Neural crest cell (in vitro differentiated cells): ENCODE measurements at places on chromosomes 7 and 10.

- no peak for DNase-seq
Observed at GRCh38 chr10:13939391-13939790, 352.6 kb downstream of the PRPF18 start.

GRCh38 chr7:77454802-77455201 is 38.7 kb upstream of the GSAP start:
- DNase-seq = no peak

DNA sequence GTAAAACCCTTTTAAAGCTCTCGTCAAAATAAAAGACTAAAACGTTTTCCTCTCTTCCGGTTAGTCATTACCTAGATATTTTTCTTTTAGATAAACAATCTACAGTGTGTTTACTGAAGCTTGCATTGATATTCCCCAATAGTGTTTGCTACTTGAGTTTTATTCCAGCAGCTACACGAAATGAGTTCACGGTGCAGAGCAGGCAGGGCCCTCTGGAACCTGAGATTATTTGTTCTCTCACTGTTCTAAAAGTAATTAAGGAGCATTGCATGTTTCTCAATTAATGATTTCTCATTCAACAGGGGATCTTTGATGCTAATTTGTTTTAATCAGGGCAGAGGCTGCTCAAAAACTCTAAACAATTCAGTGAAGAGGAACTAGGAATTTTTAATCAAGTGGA is 319.7 kb downstream of the GFRA1 start:
- no peak for DNase-seq

GRCh38 chr10:28663576-28664368 is 13.5 kb upstream of the BAMBI start:
- peak; percentile 69 for DNase-seq

- DNase-seq = no peak
Observed at GRCh38 chr10:100006243-100006886, 3.4 kb downstream of the DNMBP start.

- no peak for DNase-seq
Observed at GRCh38 chr7:88912852-88913251, 117.3 kb upstream of the TEX47 start.

- DNase-seq = no peak
Observed at GRCh38 chr10:89741126-89741762, 39.9 kb downstream of the KIF20B start.

GRCh38 chr7:12517451-12517850 is 53.1 kb upstream of the SCIN start:
- no peak for DNase-seq

DNA sequence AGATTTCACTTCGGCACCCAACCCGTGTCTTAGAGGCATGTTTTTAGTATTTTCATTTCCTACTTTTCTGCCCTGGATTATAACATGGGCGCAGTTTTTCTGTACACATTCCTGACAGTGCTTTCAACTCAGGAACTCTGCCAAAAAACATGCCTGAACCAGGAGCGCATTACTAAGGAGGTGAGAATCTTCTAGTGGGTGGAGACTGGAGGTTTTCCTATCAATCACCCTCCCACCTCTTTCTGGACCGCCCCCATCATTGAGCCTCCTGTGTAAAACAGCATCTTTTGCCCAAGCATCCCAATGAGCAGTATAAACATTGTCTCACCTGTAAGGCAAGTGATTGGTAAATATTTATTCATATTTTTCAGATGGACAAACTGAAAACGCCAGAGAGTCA is 53.2 kb downstream of the STK17A start:
- DNase-seq = no peak
